ENCODE measurements at places on chromosomes 5 and 9.

- no peak for DNase-seq
Measured at GRCh38 chr9:69768716-69769115, 8.9 kb upstream of the PTAR1 start.

- DNase-seq = no peak
Measured at GRCh38 chr9:72044095-72044494, 16.3 kb downstream of the C9orf57 start.

- DNase-seq = no peak
Measured at GRCh38 chr5:137716337-137716736, 19.6 kb downstream of the KLHL3 start.

- no peak for DNase-seq
Measured at GRCh38 chr9:120718316-120718715, 4.0 kb upstream of the MEGF9 start.

DNA sequence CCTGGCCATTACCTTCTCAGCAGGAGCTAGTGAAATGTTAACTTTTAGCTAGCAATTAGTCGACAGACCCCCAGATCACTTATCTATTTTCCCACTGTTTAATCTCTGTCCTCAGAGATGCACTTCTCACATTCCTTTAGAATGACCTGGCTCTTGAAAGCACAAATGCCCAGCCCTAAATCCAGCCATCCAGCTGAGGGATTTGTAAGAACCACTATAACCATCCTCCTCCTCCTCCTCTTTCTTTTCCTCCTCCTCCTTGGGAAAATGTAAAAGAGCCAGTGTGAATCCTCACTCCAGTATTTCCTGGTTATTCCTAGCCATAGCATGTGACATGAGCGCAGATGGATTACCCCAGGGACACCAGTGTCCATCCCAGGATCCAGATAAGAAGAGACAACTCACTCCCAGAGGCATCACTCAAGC is 124.3 kb downstream of the ENC1 start:
- DNase-seq = no peak

DNA sequence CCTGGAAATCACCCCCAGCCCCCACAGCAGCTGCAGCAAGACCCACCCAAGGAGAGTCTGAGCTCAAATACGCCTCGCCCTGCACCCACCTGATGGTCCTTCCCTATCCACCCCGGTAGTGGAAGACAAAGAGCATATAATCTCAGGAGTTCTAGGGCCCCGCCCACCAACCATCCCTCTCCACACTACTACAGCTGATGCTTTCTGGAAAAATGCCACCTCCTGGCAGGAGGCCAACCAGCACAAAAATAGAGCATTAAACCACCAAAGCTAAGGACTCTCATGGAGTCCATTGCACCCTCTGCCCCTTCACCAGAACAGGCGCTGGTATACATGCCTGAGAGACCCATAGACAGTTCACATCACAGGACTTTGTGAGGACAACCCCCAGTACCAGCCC is 22.5 kb upstream of the NIPSNAP3A start:
- DNase-seq = no peak

GRCh38 chr9:136433849-136434579 is 5.6 kb downstream of the INPP5E start:
- DNase-seq = no peak

GRCh38 chr9:134130503-134131375 is 5.1 kb upstream of the WDR5 start:
- DNase-seq = no peak

- DNase-seq = peak; percentile 9
Measured at GRCh38 chr5:60700416-60700757, 421 bp upstream of the DEPDC1B start.

- DNase-seq = no peak
Measured at GRCh38 chr9:137268538-137269201, 8.9 kb upstream of the TOR4A start.

DNA sequence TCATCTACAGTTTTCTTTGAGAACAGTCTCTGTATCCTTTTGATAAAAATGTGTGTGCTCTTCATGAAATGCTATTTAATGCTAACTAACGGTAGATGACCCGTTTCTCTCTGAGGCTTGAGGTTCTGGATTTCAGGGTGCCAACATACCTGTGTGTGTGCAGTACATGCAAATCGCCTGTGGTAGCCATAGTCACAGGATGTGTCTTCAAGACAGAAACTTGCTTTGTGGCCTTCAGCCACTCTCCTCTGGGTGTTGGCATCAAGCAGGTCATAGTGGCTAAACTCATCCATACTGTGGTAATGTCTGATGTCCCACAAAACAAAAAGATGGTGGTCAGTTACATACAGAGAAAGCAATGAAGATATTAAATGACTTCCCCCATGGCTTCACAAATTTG is 4.2 kb downstream of the LOX start:
- DNase-seq = no peak

DNA sequence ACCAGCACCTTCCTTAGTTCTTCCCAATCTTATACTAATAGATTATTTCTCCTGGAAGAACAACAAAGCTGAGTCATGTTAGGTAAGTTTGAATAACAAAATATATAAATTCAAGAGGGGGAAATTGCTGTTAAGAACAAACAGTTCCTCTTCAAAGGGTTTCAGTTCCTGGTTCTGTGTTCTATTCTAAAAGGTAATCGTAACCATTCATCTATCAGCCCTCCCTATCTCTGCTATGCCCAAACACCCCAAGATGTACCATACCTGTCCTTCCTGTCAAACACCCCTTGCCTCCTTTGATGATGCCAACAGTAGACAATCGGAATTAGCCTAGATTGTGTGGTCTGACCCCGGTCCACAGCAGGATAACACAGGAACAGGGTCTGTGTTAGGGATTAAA is 4.2 kb upstream of the RNF180 start:
- DNase-seq = no peak

DNA sequence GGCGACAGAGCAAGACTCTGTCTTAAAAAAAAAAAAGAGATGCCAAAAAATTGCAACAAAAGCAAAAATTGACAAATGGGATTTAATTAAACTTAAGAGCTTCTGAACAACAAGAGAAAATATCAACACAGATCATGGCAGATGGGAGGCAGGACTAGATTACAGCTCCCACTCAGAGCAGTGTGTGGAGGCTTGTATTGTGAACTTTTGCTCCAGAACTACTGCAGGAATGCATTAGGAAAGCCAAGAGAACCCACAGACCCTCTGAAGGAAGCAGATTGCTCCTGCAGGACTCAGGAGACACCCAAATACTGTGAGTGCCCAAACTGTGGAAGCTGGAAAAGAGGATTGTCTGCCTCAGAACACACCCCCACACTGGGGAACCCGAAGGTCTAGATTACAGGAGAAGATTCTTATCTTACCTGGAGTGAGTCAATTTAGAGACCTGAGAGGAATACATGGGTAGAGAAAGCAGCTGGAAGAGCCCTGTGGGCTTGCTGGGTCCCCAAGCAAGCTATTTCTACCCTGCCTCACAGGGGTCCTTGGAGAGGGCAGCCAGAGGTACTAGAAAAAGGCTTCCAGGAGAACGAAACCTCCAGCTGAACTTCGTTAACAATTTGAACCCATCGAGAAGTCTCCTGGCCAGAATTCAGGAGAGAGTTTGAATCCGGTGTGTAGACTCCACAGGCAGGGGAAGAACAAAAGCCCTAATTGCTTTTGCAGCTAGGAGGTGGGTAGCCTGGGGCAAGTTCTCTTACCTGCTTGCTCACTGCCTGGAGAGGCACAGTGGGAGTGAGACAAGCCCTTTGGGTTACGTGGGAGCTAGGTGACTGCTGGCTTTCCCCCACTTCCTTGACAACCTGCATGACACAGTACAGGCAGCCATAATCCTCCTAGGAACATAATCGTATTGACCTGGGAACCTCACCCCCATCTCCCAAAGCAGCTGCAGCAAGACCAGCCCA is 593.4 kb upstream of the RGMB start:
- no peak for DNase-seq

DNA sequence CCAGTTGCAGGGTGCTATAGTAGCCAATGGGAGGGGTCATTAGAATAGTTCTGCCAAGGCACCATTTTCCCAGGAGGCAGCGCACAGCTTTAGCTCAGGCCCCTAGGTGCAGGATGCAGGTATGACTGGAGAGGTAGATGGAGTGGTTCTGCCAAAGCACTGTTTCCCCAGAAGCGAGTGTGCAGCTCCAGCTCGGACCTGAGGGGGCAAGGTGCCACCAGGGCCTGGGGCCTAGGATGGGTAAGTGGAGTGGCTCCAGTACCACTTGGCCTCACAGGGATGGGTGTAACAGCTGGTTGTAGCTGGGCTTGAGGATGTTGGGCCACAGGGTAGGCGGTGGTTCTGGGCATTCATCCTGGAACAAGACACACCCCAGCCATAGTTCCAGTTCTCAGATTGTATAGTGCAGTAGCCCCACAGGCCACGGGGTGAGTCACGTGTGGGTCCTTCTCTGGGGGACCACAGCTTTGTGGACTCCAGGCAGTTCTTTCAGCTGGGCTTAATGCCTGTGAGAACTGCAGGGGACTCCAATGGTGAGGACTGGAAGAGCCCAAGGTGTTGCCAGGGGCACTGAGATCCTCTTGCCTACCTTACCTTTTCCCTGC is 185.5 kb upstream of the ANKH start:
- DNase-seq = no peak

- no peak for DNase-seq
Measured at GRCh38 chr9:10562581-10563343, 50.0 kb downstream of the PTPRD start.

DNA sequence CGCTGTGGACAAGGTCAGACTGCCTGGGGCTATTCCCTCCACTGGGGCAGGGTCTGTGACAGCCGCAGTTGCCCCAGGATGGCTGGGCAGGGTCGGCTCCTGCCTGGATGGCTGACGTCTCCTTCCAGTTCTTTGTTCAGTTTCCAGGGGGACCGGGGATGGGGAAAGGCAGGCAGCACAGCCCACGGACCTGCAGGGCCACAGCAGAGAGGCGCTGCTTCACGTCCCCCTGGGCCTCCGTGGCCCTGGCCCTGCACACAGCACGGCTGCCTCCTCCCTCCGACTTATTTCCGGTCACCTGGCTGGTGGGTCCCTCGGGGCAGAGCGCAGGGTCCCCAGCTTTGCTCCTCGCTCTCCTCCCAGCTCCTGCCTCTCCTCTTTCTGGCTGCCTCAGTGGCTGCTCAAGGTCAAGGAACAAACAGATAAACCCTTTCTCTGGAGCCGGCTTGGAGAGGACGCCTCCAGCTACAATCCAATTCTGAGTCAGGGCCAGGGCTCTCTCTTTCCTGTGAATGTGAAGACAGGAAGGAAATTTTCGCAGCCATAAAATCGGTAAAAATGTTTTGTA is 169.7 kb downstream of the C9orf50 start:
- DNase-seq = no peak

- DNase-seq = no peak
Measured at GRCh38 chr5:169216866-169217265, 84.1 kb downstream of the SLIT3 start.

Data from inflammatory macrophage treated with lipopolysaccharide for 4 hours (primary cell).